ENCODE measurements at places on chromosomes 11 and 22.

GRCh38 chr11:117769533-117769932 is 27.5 kb downstream of the DSCAML1 start:
- DNase-seq, result no peak

DNA sequence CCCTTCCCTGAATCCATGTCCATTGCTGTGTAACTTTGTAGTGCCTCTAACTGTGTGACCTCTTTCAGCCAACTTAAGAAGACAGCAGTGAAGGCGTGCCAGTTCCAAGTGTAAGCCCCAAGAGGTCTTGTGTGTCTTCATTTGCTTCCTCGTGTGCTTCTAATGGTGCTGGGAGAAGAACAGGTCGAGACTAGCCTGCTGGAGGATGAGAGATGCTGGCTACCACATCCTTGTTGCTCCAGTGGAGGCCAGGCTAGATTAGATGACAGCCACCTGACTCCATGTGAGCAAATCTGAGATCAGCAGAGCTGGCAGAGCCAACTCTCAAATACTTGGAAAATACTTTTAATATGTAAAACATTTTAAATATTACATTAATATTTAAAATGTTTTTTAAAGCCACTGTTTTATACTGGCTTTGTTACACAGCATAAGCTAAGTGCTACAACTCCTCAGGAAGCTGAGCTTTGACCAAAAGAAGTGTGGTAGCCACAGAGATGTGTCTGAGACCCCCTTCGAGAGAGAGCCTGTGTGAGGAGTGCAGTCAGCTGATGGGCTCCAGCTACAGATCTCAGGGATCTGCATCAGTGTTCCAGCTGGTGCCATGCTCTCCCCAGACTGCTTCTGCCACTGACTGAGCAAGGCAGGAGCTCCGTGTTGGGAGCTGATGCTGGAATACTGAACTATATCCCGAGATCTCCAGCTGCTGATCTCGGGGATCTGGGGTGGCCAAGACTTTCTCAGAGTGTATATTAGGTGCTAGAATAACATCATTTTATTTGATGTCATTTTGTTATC is 8.9 kb downstream of the KCNJ11 start:
- DNase-seq, result no peak

DNA sequence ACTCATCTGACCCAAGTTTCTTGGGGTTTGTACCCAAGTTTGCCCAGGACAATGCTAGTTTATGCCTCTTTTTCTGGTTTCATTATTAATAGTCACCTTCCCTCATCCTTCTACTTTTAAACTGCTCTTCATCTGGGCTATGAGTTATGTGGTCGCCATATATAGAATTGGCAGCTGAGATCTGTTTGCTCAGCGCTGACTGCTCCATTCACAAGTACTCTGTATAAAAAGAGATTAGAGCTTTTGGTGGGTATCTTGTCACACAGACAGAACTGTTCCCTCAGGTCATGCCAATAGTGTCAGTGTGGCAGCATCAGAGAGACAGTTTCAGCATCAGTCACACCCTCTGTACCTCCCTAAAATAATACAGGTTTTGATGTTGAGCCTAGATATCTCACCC is 326.0 kb downstream of the RAB38 start:
- DNase-seq, result no peak

DNA sequence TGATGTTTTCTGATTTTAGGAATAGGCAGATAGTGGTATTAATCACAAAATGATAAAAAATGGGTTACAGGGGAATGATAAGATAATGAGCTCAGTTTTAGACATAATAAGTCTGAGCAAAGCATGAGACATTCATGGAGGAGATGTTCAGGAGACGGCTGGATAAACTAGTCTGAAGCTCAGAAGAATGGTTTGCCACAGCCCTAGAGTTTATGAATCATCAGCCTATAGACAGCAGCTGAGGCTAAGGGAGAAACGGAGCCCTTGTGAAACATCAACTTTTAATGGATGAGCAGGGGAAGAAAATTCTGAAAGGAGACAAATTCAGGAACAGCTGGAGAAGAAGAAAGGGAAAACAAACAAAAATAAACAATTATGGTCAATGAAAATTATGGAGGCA is 87.2 kb downstream of the RELT start:
- DNase-seq, result no peak
